ENCODE measurements at places on chromosomes 12 and 14.

DNA sequence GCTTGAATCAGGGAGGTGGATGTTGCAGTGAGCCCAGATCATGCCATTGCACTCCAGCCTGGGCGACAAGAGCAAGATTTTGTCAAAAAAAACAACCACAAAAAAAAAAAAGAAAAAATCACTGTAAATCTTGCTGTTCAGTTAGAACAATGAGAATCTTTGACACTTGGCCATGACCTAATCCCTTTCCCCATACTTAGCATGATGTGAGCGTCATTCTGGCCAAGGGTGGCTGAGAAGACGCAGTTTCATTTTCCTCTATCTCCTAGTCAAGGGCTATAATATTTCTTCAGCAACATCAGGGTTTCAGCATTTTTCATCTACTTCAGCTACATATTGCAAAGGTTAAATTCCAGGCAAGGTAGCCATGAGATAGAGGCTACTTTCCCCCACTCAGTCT lies 599.4 kb upstream of the MDGA2 start:
- DNase-seq = no peak

- DNase-seq = no peak
Observed at GRCh38 chr12:53048780-53049401, 974 bp upstream of the TNS2 start.

GRCh38 chr14:94612580-94613554 lies 676 bp downstream of the SERPINA3 start:
- DNase-seq = no peak

- DNase-seq = peak; percentile 81
Observed at GRCh38 chr14:73771848-73772638, 57.9 kb upstream of the PNMA1 start.

DNA sequence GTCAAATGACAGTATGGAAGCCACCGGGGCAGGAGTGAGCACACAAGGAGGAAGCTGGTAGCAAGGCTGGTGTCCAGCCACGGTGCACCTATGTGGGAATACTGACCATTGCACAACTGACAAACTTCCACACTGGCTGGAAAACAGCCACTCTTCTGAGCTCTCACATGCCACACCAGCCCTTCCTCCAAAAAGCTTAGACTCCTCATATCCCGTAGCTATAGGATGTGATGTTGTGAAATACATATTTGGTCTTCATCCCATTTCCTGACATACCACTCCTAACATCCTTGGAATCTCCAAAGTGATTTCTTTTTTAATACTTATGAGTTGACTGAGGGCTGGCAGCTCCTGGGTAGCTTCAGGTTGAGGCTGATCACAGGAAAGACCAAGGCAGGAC lies 103.6 kb downstream of the NTF3 start:
- no peak for DNase-seq

- DNase-seq = no peak
Observed at GRCh38 chr14:69298131-69299071, 38.4 kb downstream of the GALNT16 start.

DNA sequence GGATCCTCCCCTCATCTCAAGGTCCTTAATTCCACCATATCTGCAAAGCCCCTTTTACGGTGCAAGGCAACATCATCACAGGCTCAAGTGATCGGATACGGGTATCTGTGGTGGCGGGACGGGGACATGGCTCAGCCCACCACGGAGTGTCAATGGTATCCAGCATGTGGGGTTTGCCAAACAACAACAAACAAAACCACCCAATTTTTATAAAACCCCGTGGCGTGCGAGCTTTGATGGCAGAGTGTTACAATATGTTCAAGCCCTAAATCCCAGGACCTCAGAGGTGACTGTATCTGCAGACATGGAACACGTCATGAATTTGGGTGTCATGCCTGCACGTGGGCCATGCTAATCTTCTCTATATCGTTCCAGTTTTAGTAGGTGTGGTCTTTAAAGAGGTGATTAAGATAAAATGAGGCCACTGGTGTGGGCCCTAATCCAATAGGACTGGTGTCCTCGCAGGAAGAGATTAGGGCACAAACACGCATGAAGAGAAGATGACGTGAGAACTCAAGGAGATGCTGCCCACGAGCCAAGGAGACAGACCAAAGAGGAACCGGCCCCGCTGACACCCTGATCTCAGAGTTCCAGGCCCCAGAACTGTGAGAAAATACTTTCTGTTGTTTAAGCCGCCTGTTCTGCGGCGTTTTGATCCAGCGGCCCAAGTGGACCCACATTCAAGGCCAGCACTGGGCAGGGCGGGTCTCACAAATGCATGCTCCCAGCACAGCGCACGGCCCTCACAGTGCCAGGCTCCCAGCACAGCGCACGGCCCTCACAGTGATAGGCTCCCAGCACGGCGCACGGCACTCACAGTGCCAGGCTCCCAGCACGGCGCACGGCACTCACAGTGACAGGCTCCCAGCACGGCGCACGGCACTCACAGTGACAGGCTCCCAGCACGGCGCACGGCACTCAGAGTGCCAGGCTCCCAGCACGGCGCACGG lies 6.7 kb upstream of the GOLGA3 start:
- DNase-seq = no peak
